ENCODE measurements at places on chromosomes 3 and 15. TPM values are rescaled to one million over a fixed set of nuclear protein-coding genes. Genes with fewer than 3 reads are reported as not detected.

ADGRG7 gene
- total RNA-seq, result 0.12 TPM

LRTM1 gene
- total RNA-seq, result not detected

SYNPR gene
- not detected for total RNA-seq

GOLGA8S gene
- not detected for total RNA-seq

PTH1R gene
- 0.15 TPM for total RNA-seq

MGA gene
- total RNA-seq, result 22.2 TPM

EXD1 gene
- total RNA-seq, result not detected

ACKR2 gene
- 0.15 TPM for total RNA-seq

REC114 gene
- total RNA-seq, result not detected

RNF168 gene
- total RNA-seq, result 18.4 TPM

SOX14 gene
- not detected for total RNA-seq

SSUH2 gene
- 0.12 TPM for total RNA-seq

FGF12 gene
- total RNA-seq, result not detected

RBP2 gene
- total RNA-seq, result not detected

Data from smooth muscle cell of the coronary artery (primary cell).